ENCODE measurements at places on chromosomes 7 and 10. TPM values are rescaled to one million over a fixed set of nuclear protein-coding genes. Genes with fewer than 3 reads are reported as not detected.

- DNase-seq: no peak
Measured at GRCh38 chr10:119348516-119349240, 141.3 kb downstream of the GRK5 start.

DNA sequence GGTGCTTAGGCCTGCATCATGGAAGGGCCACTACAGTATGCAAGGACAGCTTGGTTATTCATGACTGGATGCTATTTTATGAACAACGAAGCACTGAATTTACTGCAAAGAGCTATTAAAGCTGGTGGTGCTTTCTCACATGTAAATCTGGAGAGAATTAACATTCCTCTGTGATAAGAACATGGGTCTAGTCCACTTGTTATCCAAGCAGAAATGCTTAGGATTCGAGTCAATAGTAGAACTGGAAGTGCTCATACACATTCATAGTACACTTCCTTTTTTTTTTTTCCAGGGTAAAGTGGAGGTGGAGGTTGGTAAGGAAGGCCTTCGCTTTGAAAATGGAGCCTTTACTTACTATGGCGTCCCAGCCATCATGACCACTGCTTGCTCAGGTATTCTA lies 35.0 kb downstream of the CNNM1 start:
- DNase-seq: no peak

CALN1 gene
- total RNA-seq: 10.5 TPM

GIMAP2 gene
- 0.37 TPM for total RNA-seq

GRCh38 chr10:91418416-91418815 lies 8.3 kb downstream of the HECTD2 start:
- DNase-seq: no peak

GRCh38 chr10:128420623-128421022 lies 294.4 kb upstream of the MKI67 start:
- DNase-seq: no peak

DNA sequence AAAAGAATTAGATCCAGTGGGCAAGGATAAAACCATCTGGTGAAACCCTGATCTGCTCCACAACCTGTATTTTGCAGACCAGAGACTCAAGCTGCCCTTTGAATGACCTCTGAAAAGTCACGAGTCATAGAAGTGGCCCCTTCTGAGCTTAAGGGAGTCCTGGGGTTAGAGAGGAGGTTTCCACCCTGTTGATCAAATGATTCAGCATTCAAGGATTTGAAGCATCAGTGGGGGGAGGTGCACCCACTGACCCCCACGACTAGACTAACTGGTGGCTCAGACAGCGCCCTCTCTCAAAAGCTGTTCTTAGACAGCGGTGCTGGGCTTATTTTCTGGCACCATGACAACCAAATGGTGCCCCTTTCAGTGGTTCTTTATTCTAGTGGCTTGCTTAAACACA lies 44.3 kb downstream of the PLCE1 start:
- DNase-seq: no peak

DNA sequence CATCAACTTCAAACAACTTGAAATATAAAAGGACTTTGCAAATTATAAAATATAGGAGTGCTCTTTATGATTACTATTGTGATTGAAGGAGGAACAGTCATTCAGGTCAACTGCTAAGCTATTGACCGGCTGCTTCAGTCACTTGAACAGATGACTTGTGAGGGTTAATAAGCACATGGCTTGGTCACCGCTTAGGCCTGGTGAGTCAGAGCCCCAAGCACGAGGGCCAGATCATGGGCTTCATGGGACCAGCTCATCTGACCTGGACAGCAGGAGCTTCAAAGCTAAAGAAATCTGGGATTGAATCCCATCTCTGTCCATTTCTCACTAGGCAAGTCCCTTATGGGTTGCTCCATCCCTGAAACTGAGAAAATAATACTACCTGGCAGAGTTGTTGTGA lies 60.4 kb upstream of the ADO start:
- no peak for DNase-seq

- DNase-seq: no peak
Measured at GRCh38 chr7:93728292-93728691, 153.8 kb upstream of the CALCR start.

ASB4 gene
- total RNA-seq: 0.07 TPM

RELN gene
- 0.44 TPM for total RNA-seq

DNA sequence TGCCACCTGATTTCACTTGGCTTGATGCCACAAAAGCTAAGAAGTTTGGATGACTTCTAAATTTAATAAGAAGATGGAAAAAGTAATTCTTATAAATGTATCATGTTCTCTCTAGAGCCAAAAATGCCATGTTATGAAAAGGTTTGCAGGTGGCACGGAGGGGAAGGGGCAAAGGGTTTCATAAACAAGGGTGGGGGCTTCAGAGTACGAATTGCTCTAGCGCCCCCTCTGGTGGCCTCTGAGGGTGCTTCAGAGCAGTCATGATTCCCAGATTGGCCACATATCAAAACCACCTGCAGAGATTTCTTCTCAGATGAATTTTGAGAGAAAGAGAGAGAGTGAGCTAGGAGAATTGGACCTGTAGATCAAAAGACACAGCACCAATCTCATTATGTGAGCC lies 208.6 kb upstream of the YAE1 start:
- DNase-seq: peak; percentile 77

DNA sequence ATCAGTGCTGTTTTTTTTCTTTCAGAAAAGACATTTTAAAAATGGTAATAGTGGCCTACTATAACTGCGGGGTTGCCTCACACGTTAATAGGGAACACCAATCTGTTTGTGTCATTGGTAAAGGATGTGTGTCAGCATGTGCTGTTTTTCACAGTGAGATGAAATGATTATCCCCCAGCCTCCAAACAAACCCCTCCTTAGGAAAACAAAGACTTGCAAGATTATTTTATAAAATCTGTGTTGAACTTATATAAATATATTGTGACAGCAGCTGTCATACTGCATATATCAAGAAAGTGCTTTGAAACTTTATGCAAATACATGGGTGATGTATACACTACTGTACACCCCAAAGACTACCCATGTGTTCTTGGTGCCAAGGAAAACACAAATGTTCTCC lies 125.8 kb downstream of the BMPER start:
- DNase-seq: no peak

GRCh38 chr7:41940760-41941343 lies 238.0 kb upstream of the INHBA start:
- peak; percentile 71 for DNase-seq

FOXP2 gene
- 0.17 TPM for total RNA-seq

TACR2 gene
- not detected for total RNA-seq

DNA sequence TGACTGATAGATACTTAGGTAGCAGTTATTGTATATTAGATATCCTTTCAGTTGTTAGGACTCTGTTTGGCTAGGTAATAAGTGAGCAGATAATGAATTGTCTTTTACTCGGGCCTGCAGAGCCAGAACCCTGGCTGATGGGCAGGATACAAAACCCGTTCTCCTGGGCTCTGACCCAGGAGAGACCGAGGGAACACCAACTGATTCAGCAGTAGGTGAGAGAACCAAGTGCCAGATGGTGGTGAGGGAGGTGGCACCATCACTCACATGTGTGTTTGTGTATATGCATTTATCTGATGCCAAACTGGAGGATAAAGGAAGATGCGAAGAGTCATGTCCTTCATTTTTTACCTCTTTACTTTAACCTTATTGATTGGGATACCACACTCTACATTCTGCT lies 115.7 kb upstream of the SAMD8 start:
- DNase-seq: no peak

DNA sequence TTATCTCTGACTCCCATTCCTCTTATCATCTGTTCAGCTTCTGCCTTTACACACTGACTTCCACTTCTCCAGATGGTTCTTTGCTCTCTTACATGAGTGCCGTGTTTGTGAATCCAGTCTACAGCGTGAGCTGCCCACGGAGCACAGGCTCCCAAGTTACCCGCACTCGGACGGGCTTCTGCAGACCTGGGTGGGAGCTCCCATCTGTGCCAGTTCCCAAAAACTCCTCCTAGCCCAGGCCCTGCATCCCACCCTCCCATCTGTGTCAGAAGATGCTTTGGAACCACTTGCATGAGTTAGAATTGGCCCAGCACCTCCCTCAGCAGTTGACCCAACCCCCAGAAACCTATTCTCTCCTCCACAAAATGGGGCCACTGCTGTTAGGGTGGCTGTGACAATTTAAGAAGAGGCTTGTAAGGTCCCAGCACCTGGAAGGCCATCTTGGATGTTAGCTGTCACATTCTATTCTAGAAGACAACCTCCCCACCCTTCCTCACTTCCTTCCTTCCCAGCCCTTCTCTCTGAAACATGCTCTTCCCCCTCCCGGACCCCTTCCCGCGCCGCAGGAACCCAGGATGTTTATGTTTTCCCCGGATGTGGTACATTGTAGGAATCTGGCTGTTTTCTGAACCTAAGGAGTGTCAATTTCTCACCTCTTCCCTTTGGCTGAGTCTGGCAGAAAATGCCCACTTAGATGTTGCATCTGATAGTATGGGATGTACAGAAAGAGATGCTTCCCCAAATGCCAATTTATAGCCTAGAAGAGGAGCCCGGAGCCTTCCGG lies 79.2 kb downstream of the CCDC3 start:
- no peak for DNase-seq

DNA sequence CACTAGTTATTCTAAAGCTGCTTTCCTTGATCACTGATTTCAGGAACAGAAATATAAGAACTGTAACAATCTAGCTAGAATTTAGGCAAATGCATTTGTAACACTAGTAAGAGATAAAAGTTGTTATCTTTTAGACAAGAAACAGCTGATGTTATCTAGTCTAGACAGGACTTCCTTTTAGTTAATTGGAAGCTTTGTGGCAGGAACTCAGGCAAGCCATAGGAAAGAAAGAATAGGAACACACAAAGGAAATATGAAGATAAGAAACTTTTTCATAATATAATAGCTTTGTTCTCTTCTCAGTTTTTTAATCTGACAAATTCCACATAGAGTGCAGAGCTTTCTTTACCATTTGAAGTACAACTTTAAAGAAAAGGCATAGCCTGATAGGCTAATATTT lies 59.0 kb upstream of the AGR3 start:
- DNase-seq: no peak

CDC14C gene
- not detected for total RNA-seq

MALSU1 gene
- 81.4 TPM for total RNA-seq

DNA sequence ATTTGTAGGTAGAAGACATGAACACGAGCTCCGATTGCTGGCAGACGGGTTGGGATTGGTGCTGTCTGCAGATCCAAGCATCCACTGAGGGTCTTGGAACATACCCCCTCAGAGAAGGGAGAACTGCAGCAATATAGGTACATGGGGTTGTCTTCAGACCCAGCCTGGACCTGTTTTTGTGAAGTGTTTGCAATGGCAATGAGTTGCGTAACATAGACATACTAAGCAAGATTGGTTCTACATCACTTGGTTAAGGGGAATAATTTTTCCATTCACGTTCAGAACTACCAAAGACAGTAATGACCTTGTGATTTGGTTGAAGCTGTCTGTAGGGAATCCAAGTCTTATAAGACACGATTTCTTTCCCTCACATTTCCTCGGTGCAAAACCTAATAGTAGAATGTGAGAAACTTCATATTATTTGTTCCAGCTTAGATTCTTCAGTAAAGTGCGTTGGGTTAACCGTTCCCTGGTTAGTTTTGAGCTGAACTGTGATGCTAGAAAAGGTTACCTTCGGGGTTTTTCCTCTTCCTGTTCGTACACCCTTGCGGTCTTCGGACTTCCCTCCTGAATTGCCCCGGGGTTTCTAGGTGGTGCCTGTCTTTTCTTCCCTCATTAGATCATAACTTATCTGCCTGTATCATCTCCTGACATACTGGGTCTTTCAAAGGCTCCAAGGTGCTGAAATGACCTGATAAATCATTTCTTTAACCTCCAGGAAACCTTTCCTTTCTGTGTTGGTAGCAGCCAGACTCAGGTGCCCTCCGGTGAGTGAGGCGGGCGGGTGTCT lies 14.4 kb downstream of the PROSER2 start:
- no peak for DNase-seq

ZNF488 gene
- 8.7 TPM for total RNA-seq
